ENCODE measurements at places on chromosomes 12 and 14.

DNA sequence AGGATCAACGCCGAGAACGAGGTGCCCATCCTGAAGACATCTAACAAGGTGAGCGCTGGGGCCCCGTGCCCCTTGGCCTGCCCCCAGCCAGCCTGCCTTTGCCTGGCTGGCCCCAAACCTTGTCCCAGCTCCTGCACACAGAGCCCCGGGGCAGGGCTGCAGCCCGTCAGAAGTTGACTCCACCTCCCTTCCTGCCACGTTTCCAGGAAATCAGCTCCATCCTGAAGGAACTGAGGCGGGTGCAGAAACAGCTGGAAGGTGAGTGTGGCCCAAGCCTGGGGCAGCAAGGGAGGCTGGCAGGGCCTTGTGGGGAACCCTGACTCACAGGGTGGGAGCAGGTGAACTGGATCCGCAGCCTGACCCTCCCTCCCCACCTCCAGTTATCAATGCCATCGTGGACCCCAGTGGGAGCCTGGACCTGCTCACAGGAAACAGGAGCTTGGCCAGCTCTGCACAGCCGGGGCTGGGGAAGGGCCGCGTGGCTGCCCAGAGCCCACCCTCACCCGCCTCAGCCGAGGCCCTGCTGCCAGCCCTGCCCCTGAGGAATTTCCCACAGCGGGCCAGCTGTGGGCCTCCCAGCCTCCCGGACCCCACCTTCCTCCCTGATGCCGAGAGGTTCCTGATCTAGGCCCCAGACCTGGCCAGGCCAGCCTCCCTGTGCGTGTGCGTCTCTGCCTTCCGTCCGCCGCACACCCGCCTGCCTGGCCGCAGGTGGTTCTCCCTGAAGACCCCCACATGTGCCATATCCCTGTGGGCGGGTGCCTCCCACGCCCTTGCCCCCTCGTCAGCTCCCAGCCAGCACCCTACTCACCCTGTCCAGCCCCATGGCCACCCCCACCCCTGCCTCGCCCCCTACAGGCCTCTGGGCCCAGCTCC is 29.5 kb downstream of the CEP170B start:
- DNase-seq: no peak

DNA sequence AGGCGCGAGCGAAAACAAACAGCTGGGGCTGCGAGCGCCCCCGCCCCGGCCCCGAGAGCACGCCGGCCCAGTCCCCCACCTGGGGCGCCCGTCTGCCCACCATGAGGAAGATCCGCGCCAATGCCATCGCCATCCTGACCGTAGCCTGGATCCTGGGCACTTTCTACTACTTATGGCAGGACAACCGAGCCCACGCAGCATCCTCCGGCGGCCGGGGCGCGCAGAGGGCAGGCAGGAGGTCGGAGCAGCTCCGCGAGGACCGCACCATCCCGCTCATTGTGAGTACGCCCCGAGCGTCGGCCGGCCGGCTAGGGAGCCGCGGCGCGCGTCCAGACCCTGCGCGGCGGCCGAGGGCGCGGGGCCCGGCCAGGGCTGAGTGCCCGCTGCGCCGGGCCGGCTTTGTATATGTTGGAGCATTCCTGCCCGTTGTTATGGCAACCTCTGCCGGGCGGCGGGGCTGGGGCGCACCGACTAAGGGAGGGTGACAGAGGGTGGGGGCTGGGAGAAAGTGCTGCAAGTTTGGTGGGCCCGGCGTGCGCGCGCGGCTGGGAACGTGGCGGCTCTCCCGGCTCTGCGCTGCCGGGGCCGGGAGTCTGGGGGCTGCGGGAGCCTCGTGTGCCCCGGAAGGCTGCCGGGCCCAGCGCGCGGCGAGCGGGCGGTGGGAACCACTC is 367 bp downstream of the GALNT16 start:
- DNase-seq: no peak

- no peak for DNase-seq
Measured at GRCh38 chr14:102993523-102993922, 63.8 kb downstream of the CDC42BPB start.

DNA sequence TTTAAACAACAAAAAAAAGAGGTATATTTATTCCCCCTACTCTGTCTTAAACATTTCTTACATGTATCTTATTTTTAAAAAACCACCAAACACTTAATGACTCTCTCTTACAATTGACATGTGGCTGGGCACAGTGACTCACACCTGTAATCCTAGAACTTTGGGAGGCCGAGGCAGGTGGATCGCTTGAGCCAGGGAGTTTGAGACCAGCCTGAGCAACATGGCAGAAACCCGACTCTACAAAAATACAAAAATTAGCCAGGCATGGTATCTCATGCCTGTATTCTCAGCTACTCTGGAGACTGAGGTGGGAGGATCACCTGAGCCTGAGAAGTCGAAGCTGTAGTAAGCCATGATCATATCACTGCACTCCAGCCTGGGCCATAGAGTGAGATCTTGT is 16.0 kb downstream of the SLC41A2 start:
- no peak for DNase-seq

GRCh38 chr14:42224053-42224888 is 617.6 kb downstream of the LRFN5 start:
- DNase-seq: peak; percentile 61

- DNase-seq: peak; percentile 92
Measured at GRCh38 chr12:62260733-62261683, 804 bp downstream of the USP15 start.

DNA sequence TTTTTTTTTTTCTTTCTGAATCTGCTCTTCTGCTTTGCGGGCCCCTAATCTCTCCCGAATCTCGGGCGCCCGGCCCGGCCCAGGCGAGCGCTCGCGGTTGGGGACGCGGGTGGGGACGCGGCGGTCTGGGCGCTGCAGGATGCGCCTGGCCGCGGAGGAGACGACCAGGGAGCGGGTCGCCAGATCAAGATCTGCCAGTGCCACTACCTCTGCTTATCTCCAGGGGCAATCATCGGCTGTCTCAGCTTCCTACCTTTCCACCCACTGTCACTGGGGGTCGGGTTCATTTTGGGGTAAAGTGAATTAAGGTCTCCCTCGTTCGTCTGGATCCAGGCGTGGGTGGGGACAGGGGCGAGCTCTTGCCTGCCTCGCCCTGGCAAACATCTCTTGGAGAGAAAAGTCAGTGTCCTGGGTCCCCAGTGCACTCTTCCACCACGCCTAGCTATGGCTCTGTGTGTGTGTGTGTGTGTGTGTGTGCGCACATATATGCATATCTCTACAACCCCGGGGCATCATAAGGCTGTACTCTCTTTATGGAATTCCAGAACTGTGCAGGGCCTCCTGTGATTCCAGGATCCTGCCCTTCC is 422.3 kb downstream of the VRK1 start:
- DNase-seq: peak; percentile 70

DNA sequence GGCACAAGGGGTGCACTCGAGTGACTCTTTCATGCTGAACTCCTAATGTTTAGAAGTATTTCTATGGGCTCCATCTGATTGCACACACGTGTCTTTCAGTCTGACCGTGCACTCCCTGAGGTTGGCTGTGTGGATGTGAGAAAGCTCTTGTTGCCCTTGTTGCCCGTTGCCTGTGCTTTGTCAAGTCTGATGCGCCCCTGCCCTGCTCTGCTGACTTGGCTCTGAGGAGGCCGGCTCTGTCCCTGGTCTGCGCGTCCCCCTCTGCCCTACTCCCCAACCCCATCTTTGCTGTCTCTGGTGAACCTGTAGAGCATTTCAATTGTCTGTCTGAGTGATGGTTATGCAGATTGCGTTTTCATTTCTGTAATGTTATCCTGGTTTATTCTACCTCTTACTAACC is 802.3 kb downstream of the NRXN3 start:
- no peak for DNase-seq

DNA sequence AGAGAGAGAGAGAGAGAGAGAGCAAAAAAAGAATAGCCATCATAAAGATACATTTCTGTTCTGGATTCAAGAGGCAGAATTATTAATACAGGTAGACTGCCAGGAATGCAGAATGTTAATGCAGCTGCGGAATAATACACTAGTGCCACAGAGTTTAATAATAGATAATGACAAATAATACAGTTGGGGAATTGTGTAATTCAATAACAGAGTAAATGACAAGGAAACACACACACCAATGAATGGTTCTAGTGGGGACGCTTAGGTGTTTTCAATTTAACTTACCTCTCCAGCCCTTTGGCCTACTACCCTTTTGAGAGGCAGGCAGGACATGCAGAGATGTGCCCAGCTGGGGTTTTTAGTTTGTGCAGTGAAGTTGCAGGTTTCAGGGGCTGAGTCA is 313.9 kb downstream of the NRXN3 start:
- no peak for DNase-seq

DNA sequence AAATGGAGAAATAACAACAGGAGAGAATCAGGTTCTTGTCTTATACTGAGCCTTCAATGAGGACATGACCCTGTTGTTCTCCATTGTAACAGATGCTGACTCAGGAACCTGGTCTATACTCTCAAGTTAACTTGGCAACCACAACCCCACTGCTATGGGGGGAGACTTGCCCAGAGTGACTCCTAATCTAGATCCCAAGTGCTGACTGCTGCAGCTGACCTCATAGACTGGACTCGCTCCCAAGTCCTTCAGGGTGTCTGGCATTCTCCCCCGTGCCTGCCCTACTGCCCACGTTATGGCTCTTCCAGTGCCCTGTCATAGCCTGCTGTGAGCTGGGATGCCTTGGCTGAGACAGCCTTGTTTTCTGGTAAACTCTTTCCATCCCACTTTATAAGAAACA is 37.1 kb downstream of the NID2 start:
- no peak for DNase-seq

DNA sequence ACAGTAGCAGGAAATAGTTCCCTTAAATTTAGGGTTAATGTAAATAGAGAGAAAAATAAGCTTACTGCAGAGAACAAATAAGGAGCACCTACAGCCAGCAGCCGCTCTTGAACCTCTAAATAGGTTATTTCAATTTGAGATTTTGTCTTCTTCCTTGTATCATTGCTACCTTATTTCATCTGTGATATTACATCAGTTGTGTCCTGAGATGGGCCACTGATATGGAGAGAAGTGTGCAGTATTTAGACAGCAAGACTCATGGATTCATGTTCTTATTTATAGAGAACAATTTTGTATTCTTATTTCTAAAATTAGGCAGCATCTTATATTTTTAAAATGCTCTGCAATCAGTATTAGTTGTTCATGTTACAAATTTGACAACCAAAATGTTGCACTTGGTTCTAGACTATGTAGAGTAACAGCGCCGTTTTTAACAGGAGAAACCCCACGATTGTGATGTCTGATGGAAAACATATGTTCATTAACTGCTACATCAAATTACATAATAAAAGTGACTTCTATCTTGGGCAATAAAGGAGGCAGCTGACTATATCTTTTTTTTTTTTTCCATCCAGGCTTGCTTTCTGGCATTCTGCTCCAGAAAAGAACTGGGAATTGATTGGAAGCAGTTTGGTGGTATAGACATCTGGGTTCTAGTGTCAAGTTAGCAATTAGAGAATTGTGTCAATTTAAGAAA is 117.9 kb downstream of the CAND1 start:
- DNase-seq: no peak
